Stimulated activated CD8-positive, alpha-beta memory T cell treated with anti-CD3 and anti-CD28 coated beads, Interleukin-4, amount 100 ng/mL, for 48 hours (primary cell): ENCODE measurements at places on chromosomes 12 and 14.

GRCh38 chr12:124685689-124686369 lies 118.4 kb upstream of the NCOR2 start:
- DNase-seq, result no peak

- no peak for DNase-seq
Measured at GRCh38 chr12:71282020-71282419, 124.2 kb upstream of the TSPAN8 start.

- DNase-seq, result no peak
Measured at GRCh38 chr14:47346849-47347248, 328.6 kb downstream of the MDGA2 start.

DNA sequence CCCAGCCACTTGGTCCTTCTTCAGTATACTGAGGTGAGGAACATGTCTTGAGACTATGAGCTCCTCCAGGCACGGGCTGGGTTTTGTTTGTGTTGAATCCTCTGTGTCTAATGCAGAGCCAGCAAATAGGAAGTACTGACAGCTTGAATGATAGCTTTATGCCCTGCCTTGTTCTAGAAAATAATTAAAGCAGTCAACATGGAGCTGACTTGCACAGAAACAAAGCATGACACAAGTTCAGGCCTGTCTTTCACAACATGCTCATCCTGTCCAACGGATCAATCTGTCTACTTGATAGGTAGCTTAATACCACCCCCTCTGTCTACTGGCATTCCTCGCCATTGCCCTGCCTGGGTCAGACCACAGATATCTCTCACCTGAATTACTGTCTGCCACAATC lies 140.9 kb downstream of the ESRRB start:
- no peak for DNase-seq

DNA sequence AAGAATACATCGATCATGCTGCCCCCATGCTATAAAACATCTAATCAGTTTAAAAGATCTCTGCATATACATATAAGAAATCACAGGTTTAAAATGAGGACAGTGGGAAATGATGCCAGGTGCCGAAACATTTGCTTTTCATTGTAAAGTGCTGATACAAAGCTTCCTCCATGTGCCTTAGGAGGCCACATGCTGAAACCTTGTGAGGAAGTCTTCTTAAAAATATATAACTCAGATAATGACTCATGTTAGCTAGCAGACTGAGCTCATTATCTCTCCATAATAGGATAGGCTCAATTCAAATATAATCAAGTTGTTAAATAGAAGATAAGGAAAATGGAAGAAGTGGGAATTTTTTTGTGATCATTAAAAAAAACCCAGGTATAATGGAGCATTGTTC lies 65.9 kb downstream of the RFX4 start:
- no peak for DNase-seq

DNA sequence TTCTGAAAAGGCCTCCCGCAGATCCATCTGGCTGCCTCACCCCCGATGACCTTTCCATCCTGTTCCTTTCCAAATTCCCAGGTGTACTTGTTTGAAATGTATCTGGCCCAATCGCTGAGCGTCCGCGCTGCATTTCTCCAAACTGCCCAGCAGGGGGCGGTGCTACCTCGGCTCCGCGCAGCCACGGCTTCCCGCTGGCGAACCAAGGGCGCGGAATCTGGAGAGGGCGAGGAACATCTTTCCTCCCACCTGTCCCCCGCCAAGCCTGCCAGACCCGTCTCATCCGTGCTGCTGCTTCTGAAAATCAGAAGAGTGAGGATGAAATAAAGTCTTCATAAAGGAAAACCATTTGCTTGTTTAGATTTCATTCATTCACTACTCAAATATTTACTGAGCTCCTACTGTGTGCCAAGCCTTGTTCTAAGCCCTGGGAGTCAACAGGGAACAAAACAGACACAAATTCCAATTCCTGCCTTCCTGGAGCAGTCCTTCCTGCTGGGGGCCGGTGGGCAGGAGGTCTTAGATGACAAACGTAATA lies 16.8 kb upstream of the MYL2 start:
- DNase-seq, result peak; percentile 82

DNA sequence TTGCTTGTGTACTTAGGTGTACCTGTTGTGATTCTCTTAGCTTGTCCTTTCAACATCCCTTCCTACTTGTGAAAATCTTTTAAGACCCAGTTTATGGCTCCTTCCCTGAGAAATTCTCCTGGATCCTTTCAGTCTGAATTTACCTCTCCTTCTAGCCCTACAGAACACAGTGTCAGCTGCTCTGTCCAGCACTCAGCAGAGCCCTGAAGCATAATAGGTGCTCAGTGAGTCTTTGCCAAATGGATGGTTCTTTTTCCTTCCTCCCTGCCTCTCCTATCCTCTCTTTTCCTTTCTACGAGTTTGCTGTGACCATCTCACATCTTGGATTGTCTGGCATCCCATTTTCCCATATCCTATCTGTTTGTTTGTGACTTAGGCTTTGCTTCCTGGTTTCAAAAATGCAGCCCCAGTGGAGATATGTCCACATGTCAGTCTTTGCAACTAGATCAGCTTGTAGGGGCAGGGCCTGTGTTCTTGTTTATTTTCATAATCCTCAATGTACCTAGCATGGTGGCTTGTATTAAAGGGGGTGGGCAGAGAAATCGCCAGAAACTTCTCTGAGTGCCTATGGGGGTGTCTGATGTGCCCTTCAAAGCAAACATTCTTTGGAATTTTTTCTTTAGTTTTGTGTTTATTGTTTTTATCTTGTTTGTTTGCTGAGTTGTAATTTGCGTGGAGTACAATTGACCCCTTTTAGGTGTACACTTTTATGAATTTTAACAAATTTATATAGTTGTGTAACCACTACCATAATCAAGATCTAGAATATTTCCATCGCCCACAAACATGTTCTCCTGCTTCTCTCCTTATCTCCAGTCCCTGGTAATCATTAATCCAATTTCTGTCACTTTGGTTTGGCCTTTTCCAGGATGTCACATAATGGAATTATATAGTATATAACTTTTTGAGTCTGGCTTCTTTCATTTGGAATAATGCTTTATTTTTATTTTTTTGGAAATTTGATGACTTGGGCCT lies 62.8 kb downstream of the SMOC1 start:
- no peak for DNase-seq

GRCh38 chr12:81896771-81897170 lies 137.6 kb upstream of the PPFIA2 start:
- DNase-seq, result peak; percentile 35

DNA sequence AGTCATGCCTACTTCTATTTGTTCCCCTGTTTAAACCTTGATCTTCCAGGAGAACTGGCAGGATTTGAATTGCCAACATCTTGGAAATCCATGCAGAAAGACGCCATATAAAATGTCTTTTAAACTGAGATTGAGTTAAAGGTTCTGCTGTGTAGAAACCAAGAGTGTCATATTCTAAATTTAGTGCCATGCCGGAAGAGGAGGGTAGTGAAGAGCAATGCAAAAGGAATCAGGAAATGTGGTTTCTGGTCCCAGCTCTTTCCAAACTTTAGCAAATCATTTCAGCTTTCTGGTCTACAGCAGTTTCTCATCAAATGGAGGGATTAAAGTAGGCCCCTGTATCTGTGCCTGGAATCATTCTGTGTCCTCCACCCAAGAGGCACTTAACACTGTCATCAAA lies 85.7 kb downstream of the BTG1 start:
- DNase-seq, result no peak

GRCh38 chr12:106840243-106840642 lies 65.8 kb downstream of the RIC8B start:
- DNase-seq, result no peak

DNA sequence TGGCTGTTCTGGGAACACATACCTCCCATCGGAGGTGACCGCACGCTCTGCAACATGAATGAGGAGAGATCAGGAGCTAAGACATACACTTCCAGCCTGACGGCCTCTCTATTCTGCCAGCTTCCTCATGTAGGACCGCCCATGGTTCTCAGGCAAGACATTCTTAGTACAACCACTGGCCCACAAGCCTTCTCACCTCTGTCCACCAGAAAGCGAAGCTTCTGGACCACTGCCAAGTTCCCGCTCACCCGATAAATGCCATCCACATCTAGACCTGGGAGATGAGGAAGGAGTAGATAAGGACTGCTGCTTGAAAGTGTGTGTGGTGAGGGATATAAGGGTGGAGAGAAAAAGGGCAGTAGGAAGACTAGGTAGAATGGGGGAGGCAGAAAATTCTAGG lies 5.2 kb downstream of the ARHGAP9 start:
- no peak for DNase-seq

GRCh38 chr14:90427848-90428426 lies 31.1 kb downstream of the CALM1 start:
- no peak for DNase-seq

DNA sequence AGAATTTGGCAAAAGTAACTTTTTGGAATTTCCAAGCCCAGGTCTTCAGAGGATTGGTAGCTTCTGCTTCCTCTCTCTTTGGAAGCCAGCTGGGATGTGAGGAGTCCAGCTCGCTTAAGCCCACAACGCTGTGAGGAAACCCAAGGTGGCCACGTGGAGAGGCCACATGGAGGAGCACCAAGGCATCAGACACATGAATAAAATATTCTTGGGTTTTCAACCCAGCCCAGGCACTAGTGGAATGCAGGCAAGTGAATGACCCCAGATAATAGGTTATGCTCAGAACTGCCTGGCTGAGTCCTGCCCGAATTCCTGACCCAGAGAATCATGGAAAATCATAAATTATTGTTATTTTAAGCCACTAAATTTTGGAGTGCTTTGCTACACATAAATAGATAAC lies 119.7 kb upstream of the PARP11 start:
- DNase-seq, result no peak

DNA sequence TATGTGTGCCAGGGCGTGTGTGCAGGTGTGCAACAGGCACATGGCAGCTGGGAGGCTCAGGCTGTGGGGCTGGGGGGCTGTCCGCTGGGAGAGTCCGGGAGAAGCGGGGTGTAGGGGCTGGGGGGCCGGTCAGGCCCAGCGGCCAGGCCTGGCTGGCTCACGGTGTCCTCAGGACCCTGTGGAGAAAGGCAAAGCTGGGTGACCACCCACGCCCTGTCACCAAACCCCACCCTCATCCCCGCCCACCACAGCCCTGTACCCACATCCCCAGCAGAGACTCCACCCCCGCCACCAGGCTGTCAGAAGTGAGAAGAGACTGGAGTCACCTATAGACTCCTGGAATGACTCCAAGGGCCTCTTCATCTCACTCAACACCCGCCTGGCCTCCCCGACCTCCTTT lies 85.3 kb downstream of the SCARB1 start:
- DNase-seq, result peak; percentile 52

GRCh38 chr14:72679536-72680151 lies 214.3 kb downstream of the DPF3 start:
- DNase-seq, result no peak

DNA sequence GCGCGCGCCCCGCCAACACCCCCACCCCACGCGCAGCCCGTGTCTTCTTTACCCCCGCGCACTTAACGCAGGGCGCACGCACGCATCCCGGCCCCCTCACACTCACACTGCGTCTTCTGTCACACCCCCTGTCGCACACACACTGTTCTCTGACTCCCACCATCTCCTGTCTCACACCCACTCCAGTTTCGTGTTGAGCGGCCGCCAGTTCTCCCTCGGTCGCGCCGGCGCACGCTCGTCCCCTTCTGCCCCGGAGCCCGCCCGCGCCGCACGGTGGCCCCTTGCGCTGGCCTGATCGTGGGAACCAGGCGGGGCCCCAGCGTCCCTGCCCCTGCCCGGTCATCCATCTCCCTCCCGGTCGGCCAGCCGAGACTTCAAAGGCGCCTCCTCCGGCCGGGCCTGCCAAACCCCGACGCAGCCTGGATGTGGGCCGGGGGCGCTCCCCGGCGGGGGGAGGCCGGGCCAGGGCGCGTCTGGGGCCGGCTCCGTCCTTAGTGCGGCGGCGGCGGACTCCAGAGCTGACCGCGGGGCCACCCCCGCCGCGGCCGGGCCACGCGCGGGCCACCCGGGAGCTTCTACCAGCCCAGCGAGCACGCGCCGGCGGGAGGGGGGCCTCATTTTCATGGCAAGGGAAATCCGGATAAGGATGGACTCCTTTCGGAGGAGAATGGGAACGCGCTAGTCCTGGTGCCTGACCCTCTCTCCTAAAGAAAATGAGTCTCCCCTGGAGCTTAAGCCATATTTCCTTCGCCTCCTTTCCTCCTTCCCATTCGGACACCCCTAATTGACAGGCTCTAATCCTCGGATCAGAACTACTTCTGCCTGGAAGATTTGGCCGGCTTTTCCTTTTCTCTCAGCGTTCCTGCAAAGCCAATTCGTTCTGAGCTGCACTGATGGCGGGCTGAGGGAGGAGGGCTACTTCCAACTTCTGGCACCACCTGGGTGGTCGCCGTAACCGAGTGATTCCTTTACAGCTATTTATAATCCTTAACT lies 82.0 kb upstream of the HMGA2 start:
- DNase-seq, result peak; percentile 32

- no peak for DNase-seq
Measured at GRCh38 chr14:31371646-31372045, 48.7 kb downstream of the HEATR5A start.

GRCh38 chr14:75373616-75374015 lies 54.2 kb upstream of the JDP2 start:
- no peak for DNase-seq

DNA sequence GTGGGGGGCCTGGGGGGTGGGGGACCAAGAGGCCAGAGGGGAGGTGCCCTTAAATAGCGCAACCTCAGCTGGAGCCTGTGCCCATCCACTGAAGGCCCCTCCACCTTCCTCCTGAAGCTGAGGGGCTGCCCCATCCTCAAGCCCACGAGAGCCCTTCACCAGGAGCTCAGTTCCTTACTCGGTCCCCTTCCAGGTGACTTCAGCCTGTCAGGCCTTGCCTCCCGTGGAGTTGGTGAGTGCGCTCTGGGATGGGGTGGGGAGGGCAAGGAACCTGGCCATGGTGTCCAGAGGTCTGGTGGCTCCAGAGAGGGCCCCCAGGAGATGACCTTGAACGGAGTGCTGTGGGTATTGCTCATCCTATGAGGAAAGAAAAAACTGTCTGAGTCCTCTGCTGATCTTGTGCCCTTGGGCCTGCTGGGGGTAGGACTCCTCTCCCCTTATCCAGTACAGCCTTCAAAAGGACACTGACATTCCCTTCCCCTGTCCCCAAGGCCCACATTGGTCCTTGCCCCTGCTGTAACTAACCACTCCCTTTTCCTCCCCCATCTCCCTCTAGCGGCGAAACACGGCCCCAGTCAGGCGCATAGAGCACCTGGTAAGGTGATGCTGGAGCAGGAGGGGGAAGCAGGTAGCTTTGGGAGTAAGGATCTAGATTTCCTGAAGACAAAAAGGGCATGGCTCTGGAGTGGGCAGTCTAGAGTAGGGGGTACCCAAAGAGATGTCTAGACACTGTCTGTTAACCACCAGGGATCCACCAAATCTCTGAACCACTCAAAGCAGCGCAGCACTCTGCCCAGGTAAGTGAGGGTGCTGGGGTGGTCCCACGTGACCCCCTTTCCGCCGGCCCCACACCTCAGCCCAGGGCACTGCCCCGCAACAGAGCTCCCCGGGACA lies 3.6 kb downstream of the TNS2 start:
- peak; percentile 66 for DNase-seq
